Kidney glomerular epithelial cell (primary cell): ENCODE measurements at places on chromosomes 5 and 9.

GRCh38 chr9:69325409-69326212, 596 bp downstream of the ENTREP1 start:
- no peak for DNase-seq

- DNase-seq = no peak
These were observed 185.9 kb upstream of the RASA1 start for GRCh38 chr5:87081511-87082372.

DNA sequence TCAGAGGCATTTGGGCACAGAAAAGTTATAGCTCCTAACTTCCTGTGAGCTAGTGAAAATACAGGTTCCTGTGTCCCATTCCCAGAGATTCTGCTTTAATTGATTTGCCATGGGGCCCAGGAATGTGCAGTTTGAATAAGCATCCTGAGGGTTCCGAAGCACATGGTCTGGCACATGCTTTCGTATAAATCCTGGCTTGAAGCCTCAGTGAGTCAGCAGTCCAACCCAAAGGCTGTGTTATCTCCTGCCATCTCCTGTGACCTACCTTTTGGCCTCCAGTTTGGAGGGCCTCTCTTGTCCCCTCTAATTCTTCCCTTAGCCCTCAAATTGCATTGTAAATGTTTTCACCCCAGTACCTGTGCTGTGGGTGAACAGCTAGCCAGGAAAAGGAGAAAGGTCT, 183.8 kb downstream of the NR3C1 start:
- DNase-seq = no peak

DNA sequence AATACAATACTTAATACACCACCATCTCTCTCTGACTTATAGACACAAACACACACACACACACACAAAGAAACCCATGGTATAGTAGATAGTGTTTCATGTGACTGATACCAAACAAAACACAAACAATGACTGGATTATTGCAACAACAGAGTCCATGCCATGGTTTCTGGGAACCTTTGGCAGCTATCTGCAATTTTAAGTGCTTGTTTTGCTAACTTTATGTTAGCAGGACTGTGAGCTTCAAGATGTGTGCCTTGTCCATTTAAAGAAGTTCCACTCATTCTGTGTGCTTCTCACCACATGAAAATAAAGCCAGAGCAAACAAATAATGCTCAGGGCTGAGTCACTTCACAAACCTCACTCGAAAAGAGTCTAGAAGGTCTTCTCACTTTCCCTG, 15.1 kb upstream of the LURAP1L start:
- DNase-seq = no peak

GRCh38 chr5:135039271-135040033, 5.4 kb upstream of the PITX1 start:
- DNase-seq = no peak
